ENCODE measurements at places on chromosomes 1 and 21.

GRCh38 chr1:31707711-31708110, 3.9 kb upstream of the COL16A1 start:
- no peak for DNase-seq

DNA sequence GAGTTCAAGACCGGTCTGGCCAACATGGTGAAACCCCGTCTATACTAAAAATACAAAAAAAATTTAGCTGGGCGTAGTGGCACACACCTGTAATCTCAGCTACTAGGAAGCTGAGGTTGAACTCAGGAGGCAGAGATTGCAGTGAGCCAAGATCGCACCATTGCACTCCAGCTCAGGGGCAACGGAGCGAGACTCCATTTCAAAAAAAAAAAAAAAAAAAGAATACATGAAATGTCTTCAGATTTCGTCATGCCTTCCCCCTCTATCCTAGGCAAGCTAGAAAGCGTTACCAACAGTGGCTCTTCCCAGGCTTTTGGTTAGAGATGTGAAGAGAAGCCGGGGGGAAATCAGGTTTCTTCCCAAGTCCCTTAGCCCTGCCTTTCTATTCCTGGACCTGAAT, 3.6 kb downstream of the TFF1 start:
- DNase-seq: no peak

- no peak for DNase-seq
These were observed 8.5 kb downstream of the CCT8 start for GRCh38 chr21:29064850-29065481.

DNA sequence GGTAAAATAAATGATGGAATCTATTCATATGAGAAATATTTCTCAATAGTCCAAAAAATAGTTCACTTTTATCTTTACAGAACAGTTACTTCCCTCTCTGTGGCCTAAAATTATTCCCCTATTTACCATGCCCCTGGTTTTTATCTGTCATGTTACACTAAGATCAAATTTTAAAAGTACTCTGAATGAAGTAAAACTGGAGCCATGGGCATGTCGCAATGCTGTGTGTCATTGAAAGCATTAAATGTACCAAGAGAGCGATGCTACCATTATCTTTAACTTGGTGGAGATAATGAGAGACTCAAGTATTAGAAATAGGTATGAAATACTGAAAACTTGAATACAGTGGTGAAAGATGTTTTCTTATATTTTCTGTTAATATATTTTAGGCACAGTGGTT, 146.2 kb downstream of the KCNT2 start:
- DNase-seq: no peak

- DNase-seq: no peak
These were observed 36.0 kb upstream of the KIF26B start for GRCh38 chr1:245118806-245119205.

Data from HuH-7.5 (cell line).